ENCODE measurements at places on chromosomes 4 and X.

GRCh38 chr4:159097144-159097543 lies 5.7 kb upstream of the RAPGEF2 start:
- DNase-seq = no peak

GRCh38 chr4:122479935-122480416 lies 23.5 kb upstream of the IL2 start:
- no peak for DNase-seq

GRCh38 chr4:2621419-2621818 lies 85.0 kb downstream of the FAM193A start:
- no peak for DNase-seq

DNA sequence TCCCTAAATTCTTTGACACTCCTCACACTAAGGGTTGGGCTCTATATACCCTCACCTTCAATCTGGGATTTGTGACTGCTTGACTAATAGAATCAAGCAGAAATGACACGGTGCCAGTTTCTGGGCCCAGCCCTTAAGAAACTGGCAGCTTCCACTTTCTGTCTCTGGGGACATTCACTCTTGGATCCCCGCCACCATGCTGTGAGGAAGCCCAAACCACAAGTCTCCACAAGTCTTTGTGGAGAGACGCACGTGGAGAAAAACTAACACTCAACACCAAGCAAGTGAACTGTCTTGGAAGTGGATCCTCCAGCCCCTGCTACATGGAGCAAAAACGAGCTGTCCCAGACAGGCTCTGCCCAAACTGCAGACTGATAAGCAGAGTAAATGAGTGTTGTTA lies 1.1 kb upstream of the EDNRA start:
- DNase-seq = no peak

- DNase-seq = peak; percentile 63
Measured at GRCh38 chr4:38856524-38857337, at the start of gene TLR6. Gene TLR6, minus strand, starts transcription at chr4:38856817. Its CDS starts 27,344 bp downstream, at chr4:38829473.
